Mesenchymal stem cell (in vitro differentiated cells and primary cell): ENCODE measurements at places on chromosomes 3 and 15.

GRCh38 chr3:125594581-125595011 is 701 bp downstream of the OSBPL11 start:
- DNase-seq = no peak

- peak; percentile 79 for DNase-seq
These were observed 111.2 kb downstream of the XXYLT1 start for GRCh38 chr3:195159814-195160165.

GRCh38 chr3:45711931-45712330 is 22.7 kb downstream of the SACM1L start:
- peak; percentile 26 for DNase-seq

DNA sequence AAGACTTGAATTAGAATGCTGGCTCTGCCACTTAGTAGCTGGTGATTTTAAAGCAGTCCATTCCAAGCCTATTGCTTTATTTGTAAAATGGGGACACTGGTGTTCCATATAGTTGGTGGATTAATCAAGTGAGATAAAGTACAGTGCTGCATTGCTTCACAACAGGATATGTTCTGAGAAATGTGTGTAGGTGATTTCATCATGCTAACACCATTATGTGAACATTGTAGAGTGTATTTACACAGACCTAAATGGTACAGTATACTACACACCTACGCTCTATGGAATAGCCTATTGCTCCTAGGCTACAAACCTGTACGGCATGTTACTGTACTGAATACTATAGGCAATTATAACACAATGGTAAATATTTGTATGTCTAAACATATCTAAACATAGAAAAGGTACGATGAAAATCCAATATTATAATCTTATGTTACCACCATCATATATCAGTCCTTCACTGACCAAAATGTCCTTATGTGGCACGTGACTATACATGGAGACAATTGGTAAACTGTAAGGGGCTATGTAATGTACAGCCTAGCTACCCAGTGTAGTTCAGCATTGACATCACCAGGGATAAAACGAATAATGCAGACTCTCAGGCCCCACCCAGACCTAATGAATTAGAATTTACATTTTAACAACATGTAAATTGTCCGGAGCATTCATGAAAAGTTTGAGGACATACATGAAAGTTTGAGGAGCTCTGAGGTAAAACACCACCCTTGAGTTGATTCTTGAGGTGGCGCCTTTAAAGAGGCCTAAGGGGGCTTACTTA is 121.4 kb upstream of the BFSP2 start:
- DNase-seq = no peak

GRCh38 chr15:64828985-64829384 is 3.5 kb upstream of the PIF1 start:
- DNase-seq = no peak

DNA sequence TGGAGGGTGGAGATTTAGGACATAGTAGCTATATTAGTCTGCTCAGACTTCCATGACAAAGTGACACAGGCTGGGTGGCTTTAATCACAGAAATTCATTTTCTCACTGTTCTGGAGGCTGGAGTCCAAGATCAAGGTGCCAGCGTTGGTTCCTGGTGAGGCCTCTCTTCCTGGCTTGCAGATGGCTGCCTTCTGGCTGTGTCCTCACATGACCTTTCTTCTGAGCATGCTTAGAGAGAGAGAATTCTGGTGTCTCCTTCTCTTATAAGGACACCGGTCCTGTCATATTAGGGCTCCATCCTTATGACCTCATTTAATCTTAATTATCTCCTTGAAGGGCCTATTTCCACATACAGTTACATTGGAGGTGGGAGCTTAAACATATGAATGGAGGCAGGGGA is 14.9 kb upstream of the SHC4 start:
- no peak for DNase-seq

GRCh38 chr3:75254685-75255084 is 409.4 kb upstream of the FRG2C start:
- DNase-seq = no peak

GRCh38 chr3:14372587-14372986 is 29.8 kb upstream of the SLC6A6 start:
- DNase-seq = no peak

DNA sequence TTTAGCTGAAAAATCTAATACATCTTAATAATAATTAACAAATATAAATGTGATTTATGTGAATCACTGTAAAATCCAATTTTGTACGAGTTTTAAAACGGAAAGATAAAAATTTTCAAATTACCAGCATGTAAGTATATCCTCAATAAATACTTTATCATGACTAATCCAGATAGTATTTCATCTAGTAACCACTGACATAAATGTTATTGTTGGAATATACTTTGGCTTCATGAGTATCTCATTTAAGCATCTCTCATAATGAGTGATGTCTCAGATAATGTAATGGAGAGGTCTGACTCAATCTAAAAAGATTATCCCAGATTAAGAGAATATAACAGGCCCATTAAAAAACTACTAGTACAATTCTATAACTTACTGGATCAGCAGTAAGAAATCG is 216.3 kb downstream of the STAG1 start:
- no peak for DNase-seq

- peak; percentile 44 for DNase-seq
These were observed 664 bp downstream of the PARP3 start for GRCh38 chr3:51942603-51943450.

GRCh38 chr3:29475305-29475840 is 194.5 kb downstream of the RBMS3 start:
- DNase-seq = no peak

DNA sequence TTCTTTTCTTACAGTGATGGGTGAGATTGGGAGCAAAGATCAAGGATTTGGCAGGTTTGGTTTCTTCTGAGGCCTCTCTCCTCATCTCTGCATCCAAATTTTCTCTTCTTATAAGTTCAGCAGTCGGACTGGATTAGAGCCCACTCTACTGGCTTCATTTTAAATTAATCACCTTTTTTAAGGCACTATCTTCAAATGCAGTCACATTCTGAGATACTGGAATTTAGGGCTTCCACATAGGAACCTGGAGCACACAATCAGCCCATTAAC is 56.5 kb upstream of the PLSCR4 start:
- DNase-seq = no peak

GRCh38 chr15:99138491-99138982 is 33.7 kb downstream of the SYNM start:
- DNase-seq = no peak

- peak; percentile 16 for DNase-seq
These were observed 296.7 kb downstream of the PTPRG start for GRCh38 chr3:61858054-61858453.

- DNase-seq = no peak
These were observed 9.4 kb upstream of the CAV3 start for GRCh38 chr3:8724108-8724752.

GRCh38 chr15:101017093-101017754 is 98.1 kb downstream of the LRRK1 start:
- DNase-seq = no peak
